Activated CD4-positive, alpha-beta T cell treated with anti-CD3 and anti-CD28 coated beads for 1 hour (primary cell): ENCODE measurements at places on chromosomes 7 and 10.

DNA sequence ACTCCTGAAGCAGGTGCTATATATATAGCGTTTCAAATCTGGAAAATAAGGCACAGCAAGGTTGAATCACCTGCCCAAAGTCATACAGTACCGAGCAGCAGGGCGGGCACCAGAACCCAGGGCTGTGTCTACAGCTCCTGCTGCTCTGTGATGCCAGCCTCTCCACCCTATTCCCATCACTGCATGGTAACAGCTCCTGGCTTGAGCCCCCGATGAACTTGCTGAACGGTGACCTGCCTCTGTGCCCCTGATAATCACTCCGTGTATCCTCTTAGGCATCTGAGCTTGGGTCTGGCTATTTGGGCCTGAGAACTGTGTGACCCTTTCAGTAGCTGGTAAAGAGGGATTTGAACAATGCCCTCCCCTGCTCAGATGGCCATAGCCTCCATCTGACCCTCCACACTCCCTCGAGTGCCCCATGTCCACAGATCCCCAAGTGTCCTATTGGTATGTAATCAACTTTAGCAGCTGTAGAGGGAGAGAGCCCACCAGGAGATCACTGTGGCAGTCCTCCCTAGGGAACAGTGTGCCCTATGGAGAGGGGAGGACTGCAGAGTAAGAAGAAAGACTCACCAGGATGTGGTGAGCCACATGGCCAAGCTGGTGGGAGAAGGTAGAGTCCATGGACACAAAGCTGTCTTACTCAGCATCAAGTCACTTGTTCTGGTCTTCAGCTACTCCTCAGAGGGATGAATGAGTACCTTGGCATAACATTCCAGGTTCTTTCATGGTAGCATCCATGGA, 1.1 kb upstream of the ARHGAP22 start:
- DNase-seq, result no peak

DNA sequence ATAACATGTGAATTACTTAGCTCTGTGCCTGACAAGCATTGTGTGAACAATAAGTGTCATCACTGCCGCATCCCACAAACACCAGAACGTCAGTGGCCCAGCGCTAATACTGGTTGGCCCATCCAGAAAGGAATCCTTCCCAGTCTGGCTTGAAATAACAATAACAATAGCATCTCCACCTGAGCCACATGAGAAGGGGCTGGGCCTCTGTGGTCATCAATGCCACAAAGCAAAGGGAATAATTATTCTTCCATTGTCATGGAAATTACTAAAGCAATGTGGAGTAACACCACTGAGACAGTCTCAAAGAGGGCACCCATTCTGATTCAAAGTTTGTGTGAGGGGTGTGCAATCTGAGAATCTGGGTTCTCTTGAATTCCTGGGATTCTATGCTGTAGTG, 105.7 kb upstream of the INHBA start:
- no peak for DNase-seq

DNA sequence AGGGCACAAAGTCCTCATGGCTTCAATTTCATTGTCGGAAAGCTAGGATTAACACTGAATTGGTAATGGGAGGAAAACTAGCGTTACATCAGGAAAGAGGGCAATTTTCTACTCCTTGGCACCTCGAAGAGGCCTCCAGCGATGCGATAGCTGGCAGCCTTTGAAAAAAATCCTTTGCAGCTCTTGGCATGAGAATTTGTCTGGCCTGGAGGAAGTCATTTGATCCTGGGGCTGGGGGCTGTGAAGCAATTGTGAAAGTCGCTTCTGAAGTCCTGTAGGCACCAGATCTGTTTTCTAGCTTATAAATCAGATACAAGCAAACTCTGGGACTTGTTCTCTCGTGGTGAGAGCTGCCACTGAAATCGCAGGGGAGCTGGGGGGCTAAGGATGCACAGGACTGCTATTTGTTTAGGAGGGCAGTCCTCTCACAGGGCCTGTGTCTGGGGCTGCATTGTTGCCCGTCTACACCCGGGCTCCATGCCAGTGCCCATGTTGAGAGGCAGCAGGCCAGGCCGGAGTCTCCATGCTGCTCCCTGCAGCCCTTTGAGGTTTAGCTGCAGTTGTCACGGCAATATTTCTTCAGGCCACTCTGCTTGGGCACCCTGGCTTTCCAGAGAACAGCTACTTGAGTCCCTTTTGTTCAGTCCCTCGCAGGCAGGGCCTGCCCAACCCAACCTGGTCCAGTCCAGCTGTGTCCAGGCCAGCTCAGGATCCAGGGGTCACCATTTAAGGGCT, 206.8 kb upstream of the LYZL1 start:
- DNase-seq, result no peak

DNA sequence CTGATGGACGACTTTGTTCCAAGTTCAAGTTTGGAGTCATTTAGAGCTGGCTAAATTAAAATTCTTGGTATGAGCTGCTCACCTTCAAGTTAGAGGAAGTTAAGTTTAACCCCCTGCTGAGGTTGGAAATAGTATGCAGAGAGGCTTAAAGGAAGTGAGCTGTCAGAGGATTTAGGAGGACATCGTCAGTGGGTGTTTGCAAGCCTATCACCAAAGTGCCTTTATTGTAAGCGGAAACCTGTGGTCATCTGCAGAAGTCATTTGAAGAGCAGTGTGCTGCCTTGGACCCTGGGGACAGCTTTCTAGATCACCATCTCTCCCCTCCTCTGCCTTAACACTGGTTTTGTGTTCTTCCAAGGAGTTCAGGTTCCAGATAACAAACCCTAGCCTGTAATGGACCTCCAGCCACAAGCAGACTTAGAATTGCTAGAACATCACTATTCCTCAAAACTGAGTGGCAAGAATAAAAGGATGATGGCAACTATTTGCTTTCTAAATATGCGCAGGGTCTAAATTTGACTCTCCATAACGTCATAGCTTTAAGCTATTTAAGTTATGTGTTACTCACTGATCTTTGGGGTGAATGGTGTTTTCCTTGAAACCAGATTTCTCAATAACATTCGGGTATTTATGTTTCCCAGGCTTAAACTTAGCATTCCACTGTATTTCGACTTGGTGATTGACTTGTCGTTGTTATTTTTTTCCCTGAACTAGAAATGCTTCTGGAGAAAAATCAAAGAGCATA, 93.4 kb downstream of the SLC39A12 start:
- no peak for DNase-seq

GRCh38 chr7:90246171-90246570, 1.2 kb downstream of the CFAP69 start:
- no peak for DNase-seq

GRCh38 chr7:108358553-108358952, 97.7 kb downstream of the NRCAM start:
- no peak for DNase-seq

GRCh38 chr10:17423632-17424186, 30.7 kb downstream of the ST8SIA6 start:
- no peak for DNase-seq

GRCh38 chr10:120975868-120976225, 124.7 kb downstream of the WDR11 start:
- no peak for DNase-seq

DNA sequence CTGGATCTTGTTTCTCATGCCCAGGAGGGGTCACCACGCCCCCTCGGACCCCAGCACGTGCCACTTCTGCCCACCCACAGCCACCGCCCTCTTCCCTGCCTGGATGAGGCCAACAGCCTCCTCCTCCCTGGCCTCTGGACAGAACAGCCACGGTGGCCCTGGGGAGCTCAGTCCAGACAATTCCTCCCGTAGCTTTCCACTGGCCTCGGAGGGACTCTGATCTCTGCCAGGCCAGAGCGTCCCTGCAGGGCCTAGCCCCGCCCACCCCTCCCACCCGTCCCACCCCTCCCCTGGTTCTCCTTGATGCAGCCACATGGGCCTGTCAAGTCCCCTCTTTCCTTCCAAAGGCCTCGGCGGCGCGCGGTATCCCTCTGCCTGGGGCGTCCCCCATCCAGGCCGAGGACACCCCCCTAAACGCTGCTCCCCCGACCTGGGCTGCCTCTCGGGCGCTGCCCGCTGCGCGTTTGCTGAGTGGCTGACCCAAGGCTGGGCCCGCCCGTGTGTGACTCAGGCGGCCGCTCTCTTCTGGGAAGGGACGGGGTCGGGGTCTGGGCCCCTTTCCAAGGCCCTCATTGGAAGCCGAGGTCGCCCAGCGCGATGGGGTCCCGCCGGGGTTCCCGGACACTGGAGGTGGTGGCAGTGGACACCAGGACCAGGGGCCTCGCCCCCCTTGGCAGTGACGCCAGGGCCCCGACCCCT, 557 bp downstream of the TMEM120A start:
- DNase-seq, result no peak

DNA sequence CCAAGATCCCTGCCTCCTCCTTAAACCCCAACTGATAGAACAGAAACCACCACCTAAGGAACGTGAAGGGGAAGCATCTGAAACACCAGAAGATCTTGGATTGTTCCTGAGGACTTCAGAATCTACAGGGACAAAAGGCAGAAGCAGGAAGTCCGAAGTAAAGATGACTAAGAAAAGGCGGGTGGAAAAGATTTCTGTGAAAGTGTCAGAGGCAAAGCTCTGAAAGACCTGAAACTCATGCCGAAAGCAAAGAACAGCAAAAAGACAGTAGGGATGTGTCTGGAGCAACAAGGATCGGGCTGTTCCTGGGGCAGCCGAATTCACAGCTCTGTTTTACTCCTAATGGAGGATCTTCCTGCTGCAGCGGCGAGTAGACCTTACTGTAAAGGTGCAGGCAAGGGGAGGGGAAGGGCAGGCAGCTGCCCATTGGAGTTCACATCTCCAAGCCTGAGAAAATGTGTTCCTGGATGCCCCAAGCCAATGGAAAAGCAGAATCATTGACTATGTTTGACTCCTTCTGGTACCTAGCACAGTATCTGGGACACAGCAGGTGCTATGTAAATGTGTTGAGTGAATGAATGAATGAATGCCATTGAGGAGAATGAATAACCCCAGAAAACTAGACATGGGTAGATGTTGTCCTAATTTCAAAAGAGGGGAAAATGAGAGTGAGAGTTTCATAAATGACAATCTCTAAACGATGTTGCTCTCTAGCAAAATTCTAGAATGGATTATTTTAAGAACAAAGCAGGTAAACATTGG, 40.4 kb downstream of the PDIA4 start:
- DNase-seq, result no peak
